ENCODE measurements at places on chromosomes 6 and 20.

GRCh38 chr20:59222253-59223181 is 58.9 kb downstream of the ZNF831 start:
- no peak for DNase-seq

- DNase-seq, result no peak
Measured at GRCh38 chr6:98871057-98871456, 36.7 kb downstream of the POU3F2 start.

- no peak for DNase-seq
Measured at GRCh38 chr20:54263116-54263690, 55.3 kb downstream of the PFDN4 start.

GRCh38 chr6:9494864-9495263 is 920.0 kb downstream of the TFAP2A start:
- no peak for DNase-seq

- no peak for DNase-seq
Measured at GRCh38 chr6:157232161-157232895, 91.0 kb downstream of the TMEM242 start.

DNA sequence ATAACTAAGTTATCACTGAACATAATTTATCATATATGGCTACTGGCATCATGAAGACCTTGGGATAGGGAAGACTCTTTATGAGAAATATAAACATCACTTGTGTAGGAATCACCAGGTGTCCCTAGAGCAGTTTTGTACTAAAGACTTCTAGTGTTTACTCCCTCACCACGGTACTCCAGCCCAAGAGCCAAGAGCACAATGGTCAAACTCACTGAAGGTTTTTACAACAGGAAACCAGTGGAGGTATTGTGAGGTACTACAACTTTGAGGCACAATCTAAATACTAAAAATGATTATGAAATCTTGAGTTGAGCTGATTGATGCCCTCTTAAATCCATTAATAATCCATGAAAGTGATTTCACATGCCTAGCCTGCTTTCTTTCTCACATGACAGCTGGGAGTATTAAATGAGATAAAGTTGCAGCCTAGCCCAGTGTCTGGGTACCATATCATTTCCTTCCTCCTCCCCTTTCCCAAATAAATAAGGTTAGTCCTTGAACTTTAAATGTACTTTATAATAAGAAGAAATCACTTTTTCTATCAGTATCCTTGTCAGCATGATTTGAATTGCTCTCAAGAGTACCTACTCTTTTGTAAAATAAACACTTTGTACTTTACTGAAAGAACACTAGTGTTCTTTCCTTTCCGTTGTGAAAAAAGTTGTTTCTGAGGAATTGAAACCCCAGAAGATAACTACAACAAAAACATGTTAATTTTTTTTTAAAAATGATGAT is 26.5 kb downstream of the GLO1 start:
- no peak for DNase-seq

DNA sequence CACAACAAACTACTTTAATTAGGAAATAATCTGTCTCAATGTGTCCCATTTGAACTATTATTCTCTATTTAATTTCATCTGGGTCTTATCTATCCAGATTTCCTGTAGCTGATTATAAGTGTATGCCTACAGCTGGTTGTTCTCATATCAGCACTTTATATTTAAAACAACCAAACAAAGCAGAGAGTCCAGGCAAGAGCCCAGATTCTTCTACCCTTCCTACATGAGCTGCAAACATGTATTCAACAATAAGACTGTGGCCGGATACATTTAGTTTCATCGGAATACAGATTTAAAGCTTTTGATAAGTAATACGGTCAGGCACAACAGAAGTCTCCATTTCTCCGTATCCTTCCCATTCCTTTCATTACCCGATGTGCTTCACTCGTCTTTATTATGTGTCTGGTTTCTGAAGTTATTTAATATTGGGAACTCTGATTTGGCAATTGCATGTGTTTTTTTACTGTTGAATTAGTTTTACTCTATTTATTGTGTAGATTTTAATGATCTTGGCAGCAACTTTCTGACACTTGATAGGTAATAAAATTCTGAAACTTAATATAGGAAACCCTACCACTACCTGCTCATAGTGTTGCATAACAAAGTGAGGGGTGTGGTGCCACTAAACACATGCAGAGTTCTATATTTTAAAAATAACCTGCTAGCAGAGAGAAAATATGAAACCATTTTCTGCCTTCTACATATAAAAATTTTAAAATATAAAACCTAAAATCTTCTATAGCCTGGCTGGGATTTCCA is 653.5 kb upstream of the PTCHD4 start:
- no peak for DNase-seq

GRCh38 chr20:50924261-50924920 is 6.8 kb downstream of the ADNP start:
- no peak for DNase-seq

DNA sequence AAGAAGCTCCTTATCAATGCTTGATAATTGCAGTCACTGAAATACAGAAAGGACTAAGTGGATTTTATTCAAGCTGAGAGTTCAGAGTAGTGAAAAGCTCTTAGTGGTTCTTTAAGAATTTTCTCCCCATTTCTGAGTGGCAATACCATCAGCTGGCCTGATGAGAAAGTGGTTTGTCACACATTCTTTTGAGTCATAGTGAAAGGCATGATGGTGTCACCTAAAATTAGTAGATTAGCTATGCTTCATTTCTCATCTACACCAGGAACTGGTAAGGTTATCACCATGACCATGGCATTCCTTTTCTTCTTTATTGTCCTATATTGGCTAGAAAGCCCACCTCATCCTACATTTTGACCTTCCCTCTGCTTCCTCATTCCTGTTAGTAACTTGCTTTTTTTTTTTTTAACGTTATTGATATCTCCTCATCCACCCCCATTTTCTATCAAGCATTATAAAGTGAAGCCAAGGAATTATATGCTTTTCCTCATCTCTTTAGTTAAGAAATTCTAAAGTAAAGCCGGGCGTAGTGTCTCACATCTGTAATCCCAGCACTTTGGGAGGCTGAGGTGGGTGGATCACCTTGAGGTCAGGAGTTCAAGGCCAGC is 67.4 kb upstream of the LOC128125822 start:
- DNase-seq, result no peak

GRCh38 chr6:129793447-129793846 is 67.7 kb downstream of the TMEM244 start:
- DNase-seq, result no peak

DNA sequence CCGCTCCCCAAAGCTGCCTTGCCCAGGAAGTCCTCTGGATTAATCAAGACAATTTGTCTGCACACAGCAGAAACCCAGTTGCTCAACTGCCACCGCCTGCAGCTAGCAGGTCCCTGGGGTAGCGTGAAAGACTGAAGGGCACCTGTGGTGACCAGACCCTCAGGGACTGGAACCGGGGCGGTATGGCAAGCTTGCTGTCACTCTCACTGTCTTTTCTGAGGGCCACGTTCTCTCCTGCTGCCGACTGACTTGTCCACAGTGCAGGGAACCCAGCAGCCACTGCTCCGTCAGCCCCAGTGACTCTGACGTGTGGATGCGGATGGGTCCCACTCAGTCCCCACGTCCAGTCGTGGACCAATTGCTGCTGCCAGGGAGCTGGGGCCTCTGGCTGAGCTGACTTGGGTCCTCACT is 72.8 kb upstream of the PMEPA1 start:
- no peak for DNase-seq

DNA sequence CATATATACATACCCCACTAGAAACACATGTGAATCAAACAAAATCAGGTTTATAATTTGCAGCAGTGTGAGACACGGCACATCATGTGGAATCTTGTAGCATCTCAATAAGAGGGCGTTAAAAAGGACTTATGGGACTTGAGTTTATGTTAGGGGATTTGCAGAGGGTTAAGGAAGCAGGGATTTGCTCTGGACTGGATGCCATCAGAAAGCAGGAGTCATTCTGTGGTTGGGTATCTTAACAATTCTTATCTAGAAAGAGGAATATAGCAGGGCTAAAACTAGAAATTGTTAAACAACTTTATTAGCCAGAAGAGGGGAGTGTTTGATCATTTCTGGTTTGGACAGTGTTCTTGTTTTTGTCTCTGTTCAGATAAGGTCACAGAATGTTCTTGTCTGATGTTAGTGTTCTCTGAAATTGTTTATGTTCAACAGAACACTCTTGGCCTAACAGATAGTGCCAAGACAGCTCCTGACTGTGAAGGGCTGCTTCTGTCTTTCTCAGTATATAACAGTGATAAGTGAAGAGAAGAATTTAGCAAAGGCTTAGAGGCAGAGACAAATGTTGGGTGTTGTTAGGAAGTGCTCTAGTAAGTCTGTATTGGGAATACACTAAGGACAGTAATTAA is 39.2 kb downstream of the LIN28B start:
- DNase-seq, result no peak

DNA sequence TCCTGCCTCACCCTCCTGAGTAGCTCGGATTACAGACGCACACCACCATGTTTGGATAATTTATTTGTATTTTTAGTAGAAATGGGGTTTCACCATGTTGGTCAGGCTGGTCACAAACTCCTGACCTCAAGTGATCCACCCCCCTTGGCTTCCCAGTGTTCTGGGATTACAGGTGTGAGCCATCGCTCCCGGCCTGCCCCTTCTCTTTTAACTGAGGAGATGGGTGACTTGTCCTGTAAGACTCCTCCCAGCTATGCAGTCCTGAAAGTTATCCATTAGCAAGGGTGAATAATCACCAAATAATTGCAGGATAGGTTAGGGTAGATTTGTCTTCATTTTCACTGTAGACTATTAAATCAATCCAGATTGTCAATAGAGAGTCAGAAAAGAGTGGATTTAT is 40.5 kb upstream of the JARID2 start:
- DNase-seq, result no peak

DNA sequence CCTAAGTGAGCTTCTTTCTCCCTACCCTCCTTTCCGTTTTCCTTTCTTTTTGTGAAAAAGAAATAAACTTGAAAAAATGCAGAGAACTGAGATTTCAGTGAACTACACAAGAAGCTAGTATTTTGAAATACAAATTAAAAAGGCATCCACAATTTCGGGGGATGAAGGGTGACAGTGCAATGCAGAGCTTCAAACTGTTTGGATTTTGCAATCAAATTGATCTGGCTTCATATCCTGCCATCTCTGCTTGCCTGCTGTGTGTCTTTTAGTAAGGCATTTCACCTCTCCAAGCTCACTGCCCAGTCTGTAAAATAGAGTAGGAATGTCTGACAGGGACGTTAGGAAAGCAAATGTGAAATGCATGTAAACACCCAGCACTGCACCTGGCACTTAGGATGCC is 258.0 kb downstream of the HACE1 start:
- no peak for DNase-seq

- DNase-seq, result no peak
Measured at GRCh38 chr6:31701666-31702404, 1.3 kb downstream of the ABHD16A start.

DNA sequence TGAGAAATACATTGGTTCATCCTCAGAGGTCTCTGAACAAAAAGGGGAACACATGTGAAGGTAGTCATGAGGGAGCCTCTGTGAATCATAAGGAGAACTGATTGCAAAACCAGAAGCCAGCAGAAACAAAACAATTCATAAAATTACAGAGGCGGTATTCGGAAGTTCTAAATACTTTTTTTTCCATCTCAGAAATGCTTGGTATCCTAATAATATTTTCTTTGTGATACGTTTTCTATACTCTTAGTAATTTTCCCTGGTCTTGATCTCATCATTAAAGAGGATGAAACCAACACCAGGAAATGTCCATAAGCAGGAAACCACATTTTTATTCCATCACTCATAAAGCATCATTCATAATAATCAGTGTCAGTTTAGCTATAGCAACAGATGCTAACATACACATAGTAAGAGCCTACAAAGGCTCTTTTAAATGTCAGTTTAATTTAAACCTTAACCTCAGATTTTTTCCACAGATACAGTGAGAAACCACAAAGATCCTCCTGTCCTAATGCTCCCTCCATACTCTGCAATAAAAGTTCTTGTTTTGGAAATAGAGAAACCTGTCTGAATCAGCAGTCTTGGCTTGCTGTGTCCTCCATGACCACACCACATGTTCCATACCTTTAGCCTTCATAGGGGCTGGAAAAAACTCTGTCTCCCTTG is 29.2 kb downstream of the SGK1 start:
- DNase-seq, result no peak

DNA sequence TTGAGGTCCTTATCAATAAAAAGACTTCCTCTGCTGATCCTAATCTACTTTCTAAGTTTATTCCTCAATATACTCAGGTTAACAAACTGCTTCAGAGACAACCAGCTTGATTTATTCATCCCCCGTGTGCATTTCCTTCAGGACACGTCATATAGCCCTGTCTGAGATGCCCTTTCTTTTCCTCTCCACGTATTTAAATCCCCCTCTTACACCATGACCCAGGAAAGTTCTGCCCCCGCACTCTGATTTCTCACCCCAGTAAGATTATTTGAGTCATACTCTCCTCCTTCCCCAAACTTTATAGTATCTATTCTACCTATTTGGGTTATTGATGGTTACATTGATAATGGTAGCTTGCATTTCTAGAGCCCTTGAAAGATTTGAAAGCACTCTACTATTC is 9.8 kb upstream of the CGA start:
- no peak for DNase-seq

DNA sequence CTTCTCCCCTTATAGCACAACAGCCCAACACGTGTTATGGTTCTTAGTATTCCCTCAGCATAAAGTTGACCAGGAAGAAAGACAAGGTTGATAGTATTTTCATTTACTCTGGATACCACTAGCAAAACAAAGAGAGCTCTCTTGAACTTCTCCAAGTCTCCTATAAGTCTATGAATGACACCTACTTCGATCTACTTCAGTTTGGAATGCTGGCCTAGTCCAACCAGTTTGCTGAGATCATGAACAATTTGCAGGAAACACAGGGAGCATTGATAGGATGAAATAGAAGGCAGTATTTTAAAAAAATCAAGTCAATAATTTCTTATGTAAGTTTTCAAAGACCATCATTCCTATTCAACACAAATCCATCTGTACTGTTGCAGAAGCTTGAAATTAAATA is 93.6 kb downstream of the GJA10 start:
- DNase-seq, result no peak

- DNase-seq, result no peak
Measured at GRCh38 chr6:158771399-158772152, 47.6 kb downstream of the EZR start.

GRCh38 chr6:2179950-2180349 is 65.5 kb downstream of the GMDS start:
- no peak for DNase-seq

- no peak for DNase-seq
Measured at GRCh38 chr6:142746524-142746923, 198.5 kb downstream of the HIVEP2 start.

DNA sequence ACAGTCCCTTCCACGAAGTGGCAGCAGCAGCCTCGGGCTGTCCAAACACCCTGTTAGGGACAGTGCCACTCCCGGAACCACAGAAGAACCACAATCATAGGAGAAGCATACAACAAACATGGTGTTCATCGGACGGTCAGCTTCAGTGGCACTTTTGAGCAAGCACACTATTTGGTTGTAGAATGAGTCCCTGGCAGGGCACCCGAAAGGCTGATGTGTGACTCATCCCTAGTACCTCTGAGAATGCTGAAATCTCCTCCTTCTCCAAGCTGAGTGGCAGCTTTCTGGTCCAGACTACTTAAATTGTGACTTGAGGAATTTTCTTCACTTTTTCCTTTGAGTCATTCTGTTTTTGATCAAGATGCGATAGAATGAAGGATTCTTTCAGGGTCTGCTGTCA is 282.5 kb downstream of the ESR1 start:
- DNase-seq, result no peak
